ENCODE measurements at places on chromosomes 3 and 15.

- no peak for DNase-seq
Measured at GRCh38 chr15:97236140-97236539, 724.4 kb upstream of the ARRDC4 start.

- no peak for DNase-seq
Measured at GRCh38 chr3:17801131-17801530, 58.7 kb upstream of the TBC1D5 start.

DNA sequence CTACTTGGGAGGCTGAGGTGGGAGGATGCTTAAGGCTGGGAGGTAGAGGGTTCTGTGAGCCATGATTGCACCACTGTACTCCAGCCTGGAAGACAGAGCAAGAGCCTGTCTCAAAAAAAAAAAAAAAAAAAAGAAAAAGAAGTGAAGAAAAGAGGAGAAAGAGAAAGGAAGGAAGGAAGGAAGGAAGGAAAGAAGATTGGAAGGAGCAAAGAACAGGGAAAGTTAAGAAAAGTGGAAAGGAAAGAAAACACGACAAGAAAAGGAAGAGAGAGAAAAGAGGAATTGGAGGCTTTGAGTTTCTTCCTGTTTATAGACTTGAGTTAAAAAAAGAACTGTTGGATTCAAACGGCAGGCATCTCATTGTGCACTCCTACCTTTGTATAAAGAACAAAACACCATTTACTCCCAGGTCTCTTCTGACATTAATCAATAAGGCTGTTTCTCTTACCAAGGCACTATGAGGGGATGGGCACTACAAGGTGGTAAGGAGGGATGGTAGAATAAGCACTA lies 73.5 kb downstream of the EDEM1 start:
- no peak for DNase-seq

DNA sequence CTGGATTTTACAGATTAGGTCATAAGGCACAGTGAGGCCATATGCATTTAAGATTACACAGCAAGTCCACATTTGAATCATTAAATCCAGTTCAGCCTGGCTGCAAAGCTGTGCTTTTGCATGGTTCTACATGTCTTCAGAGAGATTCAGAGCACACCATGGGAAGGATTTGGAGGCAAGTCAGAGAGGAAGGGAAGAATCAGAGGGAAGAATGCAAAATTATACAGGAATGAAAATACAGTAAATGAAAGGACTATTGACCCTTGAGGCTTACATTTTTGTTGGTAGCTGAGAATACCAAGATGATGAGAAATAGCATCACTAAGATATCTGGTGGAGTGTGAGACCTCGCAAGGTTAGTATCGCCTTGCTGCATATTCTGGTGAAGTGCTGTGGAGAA lies 13.9 kb downstream of the FILIP1L start:
- no peak for DNase-seq

- DNase-seq: no peak
Measured at GRCh38 chr3:461006-461405, 264.4 kb downstream of the CHL1 start.

DNA sequence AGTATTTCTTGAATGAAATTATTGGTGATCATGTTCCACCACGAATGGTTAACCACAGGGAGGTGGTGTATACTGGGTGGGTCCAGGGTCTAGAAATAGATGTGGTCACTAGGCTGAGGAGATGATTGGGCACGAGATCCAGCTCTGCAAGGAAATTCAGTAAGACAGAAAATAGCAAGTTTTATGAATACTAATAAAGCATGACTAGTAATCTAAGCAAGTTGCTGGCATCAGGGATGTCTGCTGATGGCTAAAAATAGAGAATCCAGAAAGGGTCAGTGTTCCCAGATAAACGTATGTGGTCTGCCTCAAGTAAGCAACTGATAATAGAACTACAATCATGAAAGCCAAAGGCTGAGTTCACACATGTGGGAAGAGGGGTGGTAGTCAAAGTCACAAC lies 108.3 kb upstream of the FRMD4B start:
- DNase-seq: peak; percentile 47

DNA sequence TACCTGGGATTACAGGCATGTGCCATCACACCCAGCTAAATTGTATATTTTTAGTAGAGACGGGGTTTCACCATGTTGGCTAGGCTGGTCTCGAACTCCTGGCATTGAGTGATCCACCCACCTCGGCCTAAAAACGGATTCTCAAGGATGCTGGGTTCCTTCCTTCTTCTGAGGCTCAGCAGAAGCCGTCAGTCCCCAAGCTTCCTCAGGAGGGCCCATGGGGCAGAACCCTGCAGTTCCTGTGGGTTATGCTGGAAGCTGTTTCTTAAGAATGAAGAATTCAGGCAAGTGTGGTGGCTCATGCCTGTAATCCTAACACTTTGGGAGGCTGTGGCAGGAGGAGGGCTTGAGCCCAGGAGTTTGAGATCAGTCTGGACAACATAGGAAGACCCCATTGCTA lies 29.0 kb upstream of the ZNF710 start:
- no peak for DNase-seq

GRCh38 chr15:72740219-72740618 lies 43.3 kb downstream of the ADPGK start:
- no peak for DNase-seq

- DNase-seq: no peak
Measured at GRCh38 chr3:58317811-58318210, 11.5 kb downstream of the HTD2 start.

All from left hindlimb (tissue), 1 donor.